ENCODE measurements at places on chromosomes 7 and 10.

DNA sequence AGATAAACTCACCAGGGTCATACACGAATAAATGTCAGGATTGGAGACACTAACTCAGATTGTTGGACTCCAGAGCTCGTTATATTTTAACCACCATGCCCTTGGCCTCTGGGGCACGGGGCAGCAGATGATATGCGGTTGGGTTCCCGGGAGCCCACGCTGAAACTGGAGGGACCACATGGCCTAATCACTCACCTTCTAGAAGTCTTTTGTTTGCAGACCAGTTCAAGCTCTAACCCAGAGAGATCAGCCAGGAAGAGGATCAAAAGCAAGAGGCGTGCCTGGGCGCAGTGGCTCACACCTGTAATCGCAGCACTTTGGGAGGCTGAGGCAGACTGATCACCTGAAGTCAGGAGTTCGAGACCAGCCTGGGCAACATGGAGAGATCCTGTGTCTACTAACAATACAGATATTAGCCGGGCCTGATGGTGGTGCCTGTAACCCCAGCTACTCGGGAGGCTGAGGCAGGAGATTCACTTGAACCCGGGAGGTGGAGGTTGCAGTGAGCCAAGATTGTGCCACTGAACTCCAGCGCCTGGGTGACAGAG, 42.6 kb upstream of the ECHDC3 start:
- no peak for DNase-seq

DNA sequence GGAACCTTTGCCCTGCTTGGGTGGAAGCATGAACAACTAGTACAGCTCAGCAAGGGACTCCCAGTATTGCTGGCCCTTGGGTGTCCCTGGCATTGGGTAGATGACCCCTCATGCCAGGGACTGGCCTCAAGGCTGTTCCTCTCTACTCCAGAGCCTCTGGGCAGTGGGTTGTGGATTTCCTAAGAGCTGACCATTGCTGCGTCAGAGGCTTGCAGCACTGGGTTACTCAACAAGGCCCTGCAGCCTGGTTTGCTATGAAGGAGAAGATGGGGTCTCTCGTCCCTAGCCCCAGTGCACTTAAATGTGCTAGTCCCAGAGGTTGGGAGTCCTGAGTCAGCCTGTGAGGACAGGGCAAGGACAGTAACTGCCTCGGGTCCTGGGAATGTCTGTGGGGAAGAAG, 2.5 kb downstream of the VSIR start:
- no peak for DNase-seq

DNA sequence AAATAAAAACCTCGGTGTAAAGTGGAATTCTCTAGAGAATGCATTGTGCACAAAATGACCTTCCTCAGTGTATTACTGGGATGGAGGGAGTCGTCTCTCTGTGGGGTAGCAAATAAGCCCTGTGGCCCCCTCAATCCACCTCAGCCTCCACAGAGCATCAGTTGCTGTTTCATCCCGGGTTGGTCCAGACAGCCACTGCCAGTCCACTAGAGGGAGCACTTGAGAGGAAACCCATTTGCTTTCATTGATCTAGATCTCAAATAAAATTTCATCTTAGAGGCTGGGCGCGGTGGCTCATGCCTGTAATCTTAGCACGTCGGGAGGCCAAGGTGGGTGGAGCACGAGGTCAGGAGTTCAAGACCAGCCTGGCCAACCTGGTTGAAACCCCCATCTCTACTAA, 1128.7 kb downstream of the CNTNAP2 start:
- no peak for DNase-seq

DNA sequence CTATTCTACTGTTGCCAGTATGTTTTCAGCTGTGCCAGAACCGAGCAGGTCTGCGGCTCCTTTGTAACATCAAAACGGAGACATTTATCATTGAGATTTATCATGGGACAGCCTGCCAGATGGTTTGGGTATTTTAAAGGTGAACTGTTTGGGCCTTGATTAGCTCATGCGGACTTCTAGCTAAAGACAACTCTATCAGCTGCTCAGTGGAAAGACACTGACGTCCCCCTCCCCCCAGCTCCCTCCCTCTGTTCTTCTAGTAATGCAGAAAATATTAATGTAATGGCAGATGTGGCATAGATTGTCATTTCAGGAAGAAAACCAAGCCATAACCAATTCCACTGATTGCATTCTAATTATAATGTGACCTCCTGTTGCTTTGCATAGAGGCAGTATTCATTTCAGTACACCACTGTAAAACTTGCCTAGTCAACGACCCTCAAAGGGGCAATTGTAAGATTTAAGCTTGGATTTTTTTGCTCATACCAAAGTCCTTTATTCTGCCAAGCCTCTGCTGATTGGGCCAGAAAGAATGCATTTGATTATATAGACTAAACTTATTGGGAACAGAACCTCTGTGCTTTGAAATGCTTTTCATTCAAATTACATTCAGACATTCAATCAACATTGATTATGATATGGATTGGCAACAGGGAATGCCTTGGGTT, 966.8 kb downstream of the LRMDA start:
- DNase-seq: no peak

DNA sequence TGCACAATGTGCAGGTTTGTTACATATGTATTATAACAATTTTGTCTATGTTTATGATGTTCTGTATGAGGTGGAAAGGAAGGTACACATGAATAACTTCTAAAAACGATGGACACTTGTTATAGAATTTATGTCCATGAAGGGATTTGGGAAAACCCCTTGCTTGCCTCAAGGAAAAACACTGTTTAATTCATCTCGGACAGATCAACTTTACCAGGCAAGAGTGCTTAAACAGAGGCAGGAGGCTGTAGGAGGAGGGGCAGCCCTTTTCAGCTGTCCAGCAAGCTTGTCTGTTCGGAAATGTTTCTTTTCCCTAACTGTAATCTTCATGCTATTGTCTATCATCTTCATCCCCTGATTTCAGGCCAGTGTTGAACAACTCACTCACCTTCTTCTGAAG, 200.9 kb downstream of the CDC14C start:
- DNase-seq: no peak

DNA sequence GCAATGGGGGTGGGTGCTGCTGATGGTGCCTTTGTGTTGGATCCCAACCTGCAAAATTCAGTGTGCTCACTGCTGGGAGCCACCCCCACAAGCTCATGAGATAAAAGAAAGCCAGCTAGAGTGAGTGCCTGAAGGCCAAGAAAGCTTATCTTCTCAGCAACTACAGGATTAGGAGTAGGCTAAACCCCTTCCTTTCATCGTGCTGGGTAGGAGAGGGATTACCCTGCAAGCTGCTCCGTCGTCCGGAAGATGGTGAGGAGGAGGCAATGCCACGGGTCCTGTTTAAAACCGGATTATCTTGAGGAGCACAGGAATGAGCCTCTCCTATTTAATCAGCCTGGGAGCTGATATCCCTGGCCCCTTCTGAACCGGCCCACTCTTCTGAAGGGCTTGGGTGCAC, 258.0 kb downstream of the GALNT17 start:
- no peak for DNase-seq

DNA sequence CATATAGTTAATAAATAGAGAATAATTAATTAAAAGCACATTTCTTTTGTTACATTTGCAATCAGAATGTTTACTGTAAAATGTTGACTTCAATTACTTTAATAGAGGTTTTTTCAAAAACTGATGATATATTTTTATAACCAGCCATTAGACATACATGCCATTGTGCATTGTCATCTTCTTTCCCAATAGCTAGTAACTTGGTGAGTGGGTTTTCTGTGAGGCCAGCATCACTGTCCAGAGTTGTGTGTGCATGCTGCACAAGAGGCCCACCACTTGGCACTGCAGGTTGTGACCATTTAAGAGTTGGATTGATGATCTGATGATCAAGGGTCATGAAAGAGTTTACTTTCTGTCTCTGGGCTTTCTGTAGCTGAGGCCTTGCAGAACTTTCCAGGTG, 46.5 kb downstream of the TFEC start:
- no peak for DNase-seq

DNA sequence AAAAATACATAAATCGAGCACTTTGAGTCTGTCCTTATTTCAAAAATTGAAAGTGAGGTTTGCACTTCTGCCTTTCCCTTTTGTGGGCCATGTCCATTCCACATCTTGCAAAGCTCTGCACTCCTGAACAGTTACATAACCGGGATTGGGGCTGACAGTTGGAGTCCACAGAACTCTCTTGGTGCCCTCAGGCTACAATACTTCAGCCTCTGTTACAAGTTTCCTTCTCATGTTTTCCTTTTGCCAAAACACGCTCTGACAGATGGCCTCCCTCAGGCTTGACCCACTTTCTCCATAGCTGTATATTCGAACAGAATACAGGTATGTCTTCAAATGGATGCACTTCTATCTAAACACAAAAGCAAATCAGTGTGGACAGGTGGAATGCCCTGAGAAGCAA, 335.9 kb downstream of the WDR37 start:
- no peak for DNase-seq

DNA sequence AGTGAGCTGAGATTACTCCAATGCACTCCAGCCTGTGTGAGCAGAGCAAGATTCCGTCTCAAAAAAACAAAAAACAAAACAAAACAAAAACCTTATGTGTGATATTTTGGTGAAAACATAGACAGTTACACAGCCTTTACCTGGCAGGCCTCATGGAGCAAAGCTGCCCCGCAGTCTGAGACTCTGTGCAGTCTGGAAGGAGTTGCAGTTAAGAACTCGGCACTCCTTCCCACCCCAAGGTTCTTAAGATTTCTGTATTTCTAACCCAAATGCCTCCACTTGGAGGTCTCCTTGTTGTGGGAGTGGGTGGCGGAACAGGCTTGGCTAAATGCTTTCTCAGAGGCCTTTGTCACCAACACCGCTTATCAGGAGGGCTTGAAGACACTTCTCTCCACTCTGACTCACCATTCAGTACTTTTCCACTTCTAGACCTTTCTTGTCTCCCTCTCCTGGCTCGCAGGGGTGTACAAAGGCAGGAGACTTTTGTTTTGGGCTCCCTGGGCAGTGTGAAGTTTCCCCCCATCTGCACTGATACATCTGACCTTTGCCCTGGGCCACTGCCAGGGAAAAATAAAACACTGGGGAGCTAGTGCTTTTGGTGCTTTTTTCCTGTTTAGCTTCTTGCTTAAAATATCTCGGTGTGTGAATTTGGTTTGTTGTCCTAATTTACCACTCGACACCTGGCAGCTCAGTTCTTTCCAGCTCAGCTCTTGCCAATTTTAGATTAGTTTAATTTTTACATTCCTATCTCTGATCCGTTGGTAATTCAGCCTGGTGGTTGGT, 51.3 kb upstream of the MAGI2 start:
- DNase-seq: no peak

DNA sequence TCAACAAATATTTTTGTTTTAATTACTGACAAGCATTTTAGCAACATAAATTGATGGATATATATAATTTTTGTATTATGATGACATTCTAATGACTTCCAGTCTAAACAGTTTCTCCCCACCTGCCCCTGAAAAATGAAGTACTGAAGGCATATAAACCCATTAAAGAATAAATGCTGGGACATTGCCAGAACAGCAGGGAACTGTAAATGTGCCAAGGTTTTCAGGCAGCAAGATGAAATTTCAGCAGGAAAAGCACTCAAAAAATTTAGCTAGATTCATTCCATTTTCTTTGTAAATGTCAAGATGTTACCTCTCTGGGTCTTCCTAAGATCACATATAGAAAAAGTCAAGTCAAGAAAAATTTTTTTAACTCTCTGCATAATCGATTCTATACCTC, 11.0 kb upstream of the TLL2 start:
- no peak for DNase-seq

- DNase-seq: no peak
Observed at GRCh38 chr7:109842386-109842785, 1248.5 kb upstream of the LRRN3 start.

DNA sequence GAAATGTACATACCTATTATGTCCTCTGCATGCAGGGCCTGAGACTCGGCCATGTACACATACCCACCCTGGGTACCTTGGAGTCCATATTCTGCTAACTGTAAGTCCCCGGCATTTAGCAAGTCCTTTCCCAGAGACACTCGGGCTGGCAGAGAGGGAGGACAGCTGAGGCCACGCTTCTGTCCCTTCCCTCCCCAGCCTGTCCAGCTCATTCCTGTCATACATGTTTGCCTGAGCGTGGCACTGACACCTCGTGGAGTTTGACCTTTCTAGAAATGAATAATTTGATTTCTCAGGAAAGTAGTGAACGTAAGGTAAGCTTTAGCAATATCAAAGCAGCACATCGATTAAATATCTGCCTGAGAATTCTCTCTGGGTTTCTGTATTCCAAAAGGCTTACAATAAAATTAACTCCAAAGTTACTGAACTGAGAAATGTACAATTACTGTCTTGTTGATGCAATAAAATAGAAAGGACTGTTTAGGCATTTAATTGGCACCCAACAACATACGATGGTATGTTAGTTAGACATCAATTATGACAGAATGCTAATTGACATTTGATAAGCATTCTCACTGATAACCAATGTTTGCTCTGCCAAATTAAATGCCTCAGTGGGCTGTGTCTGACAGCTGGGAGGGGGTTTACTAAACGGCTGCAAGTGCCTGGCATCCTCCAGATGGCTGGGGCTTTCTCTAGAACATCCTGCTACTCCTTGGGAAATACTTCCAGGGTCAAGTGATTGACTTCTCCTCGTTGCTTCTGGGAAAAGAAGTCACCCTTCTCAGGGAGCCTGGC, 221.2 kb downstream of the CCSER2 start:
- no peak for DNase-seq

GRCh38 chr10:11080564-11080984, 62.9 kb downstream of the CELF2 start:
- no peak for DNase-seq

GRCh38 chr7:47128700-47129099, 453.2 kb downstream of the TNS3 start:
- no peak for DNase-seq
